ENCODE measurements at places on chromosomes 4 and X. TPM values are rescaled to one million over a fixed set of nuclear protein-coding genes. Genes with fewer than 3 reads are reported as not detected.

DNA sequence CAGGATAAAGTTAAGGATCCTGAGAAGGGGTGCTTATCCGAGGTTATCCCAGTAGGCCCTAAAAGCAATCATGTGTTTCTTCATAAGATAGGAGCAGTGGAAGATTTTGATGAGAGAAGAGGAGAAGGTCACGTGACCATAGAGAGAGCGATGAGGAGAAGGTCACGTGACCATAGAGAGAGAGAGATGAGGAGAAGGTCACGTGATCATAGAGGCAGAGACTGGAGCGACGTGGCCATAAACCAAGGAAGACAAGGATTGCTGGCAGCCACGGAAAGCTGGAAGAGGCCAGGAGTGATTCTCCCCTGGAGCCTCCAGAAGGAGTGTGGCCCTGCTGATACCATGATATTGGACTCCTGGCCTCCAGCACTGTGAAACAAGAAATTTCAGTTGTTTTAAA, 38.4 kb upstream of the ZNF518B start:
- no peak for DNase-seq

DNA sequence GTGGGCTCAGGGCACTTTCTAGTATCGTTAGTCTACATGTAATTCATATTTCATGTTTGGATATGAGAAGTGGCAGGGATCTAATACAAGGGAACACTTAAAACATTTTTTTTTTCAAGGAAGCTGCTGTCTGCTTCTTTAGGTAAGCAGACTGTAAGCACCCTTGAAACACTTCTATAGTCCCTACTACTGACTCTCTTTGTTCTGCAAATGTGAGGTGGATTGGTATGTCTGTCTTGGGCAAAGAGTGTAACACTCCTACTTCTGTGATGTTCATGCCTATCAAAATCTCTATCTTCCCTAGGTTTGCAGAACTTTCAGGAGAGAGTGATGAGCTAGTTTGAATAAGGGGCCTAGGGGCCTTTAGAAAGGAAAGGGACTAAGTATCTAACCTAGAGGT, 93.9 kb downstream of the ZNF330 start:
- DNase-seq = no peak

GRCh38 chr4:10596586-10597290, 87.8 kb downstream of the CLNK start:
- DNase-seq = no peak

DNA sequence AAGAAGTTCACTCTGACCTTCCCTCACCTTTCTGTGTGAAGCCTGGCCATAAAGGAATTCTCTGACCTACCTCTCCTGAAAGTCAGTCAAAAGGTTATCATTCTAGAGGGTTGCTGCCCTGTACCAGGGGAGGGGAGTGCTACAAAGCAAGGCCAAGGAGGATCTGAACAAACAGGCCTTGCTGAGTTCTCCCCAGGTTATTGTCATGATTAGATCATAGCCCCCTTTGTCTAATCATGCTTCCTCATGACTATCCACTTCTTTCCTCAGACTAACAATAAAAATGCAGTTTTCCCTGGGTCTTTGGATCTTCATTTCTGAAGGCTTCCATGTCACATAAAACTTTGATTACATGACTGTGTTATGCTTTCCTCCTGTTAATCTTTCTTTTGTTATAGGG, 472.0 kb downstream of the IQCM start:
- DNase-seq = no peak

- DNase-seq = peak; percentile 53
Measured at GRCh38 chrX:125203737-125204578, 115.7 kb upstream of the TEX13C start.

GRCh38 chrX:79182616-79183015, 38.1 kb downstream of the GPR174 start:
- no peak for DNase-seq

Gene RBM46
- total RNA-seq = not detected

Gene PDZD4
- total RNA-seq = 1.4 TPM

Gene FGFR3
- 0.62 TPM for total RNA-seq

Gene PPEF1
- 2.6 TPM for total RNA-seq

Gene DLG3
- total RNA-seq = 21.3 TPM
